GM12891 (cell line): ENCODE measurements at places on chromosomes 11 and 22.

- no peak for DNase-seq
Measured at GRCh38 chr22:17957693-17958092, 66.7 kb downstream of the MICAL3 start.

- DNase-seq, result no peak
Measured at GRCh38 chr11:103959279-103959942, 77.0 kb upstream of the DDI1 start.

DNA sequence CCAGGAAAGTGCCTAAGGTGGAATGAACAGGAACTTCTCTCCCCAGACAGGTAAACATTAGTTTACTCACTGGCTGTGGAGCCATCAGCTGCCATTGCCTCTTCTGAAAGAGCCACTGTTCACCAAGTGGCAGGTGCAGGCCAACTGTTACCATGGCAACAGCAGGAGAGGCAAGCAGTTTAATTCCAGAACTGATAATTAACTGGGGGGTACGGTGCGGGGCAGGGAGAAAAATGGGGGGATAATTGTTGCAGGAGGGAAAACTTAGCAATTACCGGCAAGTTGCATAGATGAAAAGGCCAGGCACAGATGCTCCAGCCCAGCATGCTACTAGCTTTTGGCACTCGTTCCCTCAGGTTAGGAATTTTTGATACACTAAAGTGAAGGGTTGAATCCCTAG lies 85.1 kb downstream of the TRIM44 start:
- no peak for DNase-seq

DNA sequence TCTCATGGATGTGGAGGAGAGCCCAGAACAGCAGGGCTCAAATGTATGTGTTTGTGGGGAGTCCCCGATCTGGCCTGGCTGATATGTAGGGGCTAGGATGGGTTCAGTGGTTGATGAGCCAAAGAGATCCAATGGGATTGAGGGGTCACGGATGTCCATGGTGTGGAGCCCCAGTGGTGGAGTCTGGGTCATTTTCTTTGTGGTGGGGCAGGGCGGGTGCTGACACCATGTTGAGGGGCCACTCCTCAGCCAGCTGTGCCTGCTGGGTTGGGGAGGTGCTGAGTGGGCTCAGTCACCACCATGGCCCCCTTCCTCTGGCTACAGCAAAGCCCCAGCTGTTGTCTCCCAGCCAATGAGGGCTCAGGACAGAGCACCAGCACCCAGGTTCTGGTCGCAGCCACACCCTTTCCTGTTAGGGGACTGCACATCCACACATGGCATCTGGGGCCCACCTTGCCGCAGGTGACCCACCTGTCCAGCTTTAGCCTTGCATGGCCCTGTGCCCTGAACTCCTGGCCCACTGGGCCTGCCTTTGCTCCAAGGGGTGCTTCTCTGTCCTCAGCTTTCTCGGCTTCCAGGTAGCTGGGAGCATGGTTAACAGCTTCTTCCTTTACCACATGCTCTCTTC lies 3.2 kb upstream of the GNAZ start:
- no peak for DNase-seq

GRCh38 chr22:41286639-41287091 lies 678 bp upstream of the RANGAP1 start:
- no peak for DNase-seq

GRCh38 chr11:61880031-61880430 lies 11.3 kb downstream of the FADS3 start:
- DNase-seq, result peak; percentile 68

GRCh38 chr22:50399751-50400331 lies 56.7 kb downstream of the PPP6R2 start:
- DNase-seq, result no peak
